Neural progenitor cell (in vitro differentiated cells): ENCODE measurements at places on chromosomes 1 and 21. TPM values are rescaled to one million over a fixed set of nuclear protein-coding genes. Genes with fewer than 3 reads are reported as not detected.

GRCh38 chr1:84653130-84653677 is 37.1 kb downstream of the SSX2IP start:
- DNase-seq, result no peak
- H3K36me3 ChIP-seq, result peaks cover 25% of the 10 kb centered on the region
- no peaks in the 10 kb centered on the region for H3K27me3 ChIP-seq
- no peaks in the 10 kb centered on the region for H3K4me1 ChIP-seq

- H3K27ac ChIP-seq, result no peak overlapping the region
- H3K4me3 ChIP-seq, result no peak overlapping the region
- H3K36me3 ChIP-seq, result no peaks in the 10 kb centered on the region
- no peaks in the 10 kb centered on the region for H3K27me3 ChIP-seq
- H3K4me1 ChIP-seq, result no peaks in the 10 kb centered on the region
These were observed 392.5 kb upstream of the PTBP2 start for GRCh38 chr1:96329121-96329520.

DNA sequence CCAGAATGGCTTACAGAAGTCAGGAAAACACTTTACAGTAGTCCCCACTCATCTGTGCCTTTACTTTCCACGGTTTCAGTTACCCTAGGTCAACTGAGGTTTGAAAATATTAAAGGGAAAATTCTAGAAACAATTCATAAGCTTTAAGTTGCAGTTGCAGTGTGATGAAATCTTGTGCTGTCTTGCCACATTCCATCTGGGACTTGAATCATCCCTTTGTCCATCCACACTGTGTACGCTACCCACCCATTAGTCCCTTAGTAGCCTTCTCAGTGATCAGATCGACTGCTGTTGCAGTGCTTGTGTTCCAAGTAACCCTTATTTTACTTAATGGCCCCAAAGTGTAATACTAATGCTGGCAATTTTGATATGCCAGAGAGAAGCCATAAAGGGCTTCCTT is 30.5 kb downstream of the ZCCHC17 start:
- no peak for DNase-seq
- no peaks in the 10 kb centered on the region for H3K36me3 ChIP-seq
- H3K27ac ChIP-seq, result no peak overlapping the region

DNA sequence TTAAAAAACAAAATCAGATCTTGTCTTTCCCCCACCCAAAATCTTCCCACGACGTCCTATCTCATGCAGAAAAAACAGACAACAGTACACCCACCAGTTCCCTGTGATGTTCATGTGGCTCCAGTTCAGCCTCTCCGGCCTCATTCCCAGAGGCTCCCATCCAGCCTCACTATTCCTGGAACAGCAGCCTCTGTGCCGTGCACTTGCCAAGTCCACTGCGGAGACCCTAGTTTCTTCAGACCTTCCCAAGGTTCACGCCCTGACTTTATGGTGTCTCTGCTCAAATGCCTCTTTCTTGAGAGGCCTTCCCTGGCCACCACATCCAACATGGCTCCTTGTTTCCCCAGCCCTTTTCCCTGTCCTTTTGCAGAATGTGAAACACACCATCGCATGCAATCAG is 106.3 kb upstream of the BACE2 start:
- H3K27me3 ChIP-seq, result no peaks in the 10 kb centered on the region
- no peaks in the 10 kb centered on the region for H3K4me1 ChIP-seq
- no peak overlapping the region for H3K4me3 ChIP-seq
- DNase-seq, result no peak
- H3K36me3 ChIP-seq, result no peaks in the 10 kb centered on the region

DNA sequence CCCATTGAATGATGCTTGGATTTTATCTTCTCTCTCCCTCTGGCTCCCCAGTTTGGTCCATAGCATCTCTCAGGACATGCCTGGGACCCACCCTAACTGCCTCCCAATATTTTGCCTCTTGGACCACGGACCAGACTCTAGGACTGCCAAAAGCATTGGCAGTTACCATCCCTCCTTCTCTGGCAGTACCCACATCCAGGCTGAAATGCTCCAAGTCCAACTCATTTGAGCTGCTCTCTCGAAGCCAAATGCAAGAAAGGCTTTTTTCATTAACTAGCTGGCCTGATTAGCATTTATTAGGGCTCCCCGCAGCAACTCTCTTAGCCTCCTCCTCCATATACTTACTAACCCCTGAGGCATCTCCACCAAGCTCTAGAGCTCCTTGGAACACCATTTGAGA is 140.0 kb upstream of the GRIK3 start:
- no peaks in the 10 kb centered on the region for H3K36me3 ChIP-seq
- H3K4me1 ChIP-seq, result peaks cover 24% of the 10 kb centered on the region
- no peak for DNase-seq
- H3K4me3 ChIP-seq, result no peak overlapping the region

DNA sequence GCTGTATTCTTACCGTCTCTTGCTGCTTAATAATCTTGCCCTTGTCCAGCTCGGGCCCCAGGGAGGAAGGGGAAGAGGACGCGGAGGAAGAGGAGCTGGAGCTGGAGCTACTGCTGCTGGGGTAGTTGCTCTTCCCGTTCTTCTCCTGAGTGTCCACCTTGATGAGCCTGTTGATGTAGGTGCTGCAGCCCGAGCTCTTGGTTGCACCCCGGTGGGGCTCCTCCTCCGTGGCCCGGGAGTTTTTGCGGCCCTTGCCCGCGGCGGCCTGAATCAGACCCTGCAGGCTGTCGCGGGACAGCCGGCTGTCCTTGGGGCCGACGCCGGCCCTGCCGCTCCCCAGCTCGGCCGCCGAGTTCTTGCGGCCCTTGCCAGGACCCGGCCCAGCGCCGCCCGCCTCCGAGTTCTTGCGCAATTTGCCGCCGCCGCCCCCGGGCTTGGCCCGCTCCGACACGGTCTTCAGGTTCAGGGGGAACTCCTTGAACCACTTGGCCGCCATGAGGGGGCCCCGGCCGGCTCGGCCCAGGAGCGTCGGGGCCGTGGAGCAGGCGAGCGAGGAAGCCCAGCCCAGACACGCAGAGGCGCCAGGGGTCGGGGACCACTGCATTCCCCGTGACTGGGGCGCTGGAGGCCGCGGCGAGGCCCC is 475 bp upstream of the TDRD10 start:
- no peak overlapping the region for H3K27ac ChIP-seq
- H3K4me3 ChIP-seq, result peak overlapping the region; percentile 42
- DNase-seq, result peak; percentile 58
- H3K4me1 ChIP-seq, result peaks cover 4% of the 10 kb centered on the region
- H3K27me3 ChIP-seq, result peaks cover 99% of the 10 kb centered on the region

GRCh38 chr1:243713470-243714186 is 136.4 kb downstream of the AKT3 start:
- no peaks in the 10 kb centered on the region for H3K27me3 ChIP-seq
- no peaks in the 10 kb centered on the region for H3K36me3 ChIP-seq
- H3K4me1 ChIP-seq, result peaks cover 19% of the 10 kb centered on the region
- no peak overlapping the region for H3K27ac ChIP-seq

DNA sequence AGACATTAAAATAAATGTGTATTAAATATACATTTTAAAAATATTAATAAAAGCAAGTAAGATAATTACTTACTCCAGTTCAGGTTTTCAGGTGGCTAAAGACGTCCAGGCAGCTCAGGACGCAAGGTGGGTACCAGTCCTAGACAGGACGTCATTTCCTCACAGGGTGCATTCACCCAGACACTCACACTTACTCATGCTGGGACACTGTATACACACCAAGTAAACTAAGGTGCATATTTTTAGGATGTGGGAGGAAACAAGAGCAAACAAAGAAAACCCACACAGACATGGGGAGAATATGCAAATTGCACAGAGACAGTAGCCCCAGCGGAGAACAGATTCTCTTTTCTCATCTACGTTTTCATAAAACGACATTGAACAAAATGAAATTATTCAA is 457.9 kb downstream of the BRINP3 start:
- H3K36me3 ChIP-seq, result no peaks in the 10 kb centered on the region
- no peak for DNase-seq
- H3K27ac ChIP-seq, result no peak overlapping the region
- no peaks in the 10 kb centered on the region for H3K27me3 ChIP-seq

GRCh38 chr1:52916241-52916975 is 5.1 kb downstream of the ECHDC2 start:
- no peak for DNase-seq
- no peak overlapping the region for H3K27ac ChIP-seq
- H3K4me1 ChIP-seq, result peaks cover 3% of the 10 kb centered on the region
- peaks cover 20% of the 10 kb centered on the region for H3K27me3 ChIP-seq
- no peaks in the 10 kb centered on the region for H3K36me3 ChIP-seq

GRCh38 chr1:147758379-147759100 is 1.9 kb downstream of the GJA5 start:
- H3K4me1 ChIP-seq, result no peaks in the 10 kb centered on the region
- no peak overlapping the region for H3K4me3 ChIP-seq
- no peaks in the 10 kb centered on the region for H3K36me3 ChIP-seq

GRCh38 chr21:21367583-21367982 is 369.4 kb downstream of the NCAM2 start:
- H3K36me3 ChIP-seq, result no peaks in the 10 kb centered on the region
- H3K4me3 ChIP-seq, result no peak overlapping the region
- DNase-seq, result no peak
- H3K27me3 ChIP-seq, result no peaks in the 10 kb centered on the region
- peaks cover 27% of the 10 kb centered on the region for H3K4me1 ChIP-seq

ELAPOR1 gene
- 1.5 and 2.0 TPM in 2 replicates for total RNA-seq

CLEC20A gene
- not detected in 2 replicates for total RNA-seq

MSH4 gene
- total RNA-seq, result 0.09 TPM in 1 of 2 replicates, not detected in the other

ZNF691 gene
- total RNA-seq, result 17.6 and 20.8 TPM in 2 replicates
